ENCODE measurements at places on chromosomes 2 and 18.
A peak's percentile ranks its signal among the peaks of the same experiment; 100 is the strongest.

GRCh38 chr2:133818661-133819060, 250.4 kb upstream of the NCKAP5 start:
- no peak for DNase-seq

DNA sequence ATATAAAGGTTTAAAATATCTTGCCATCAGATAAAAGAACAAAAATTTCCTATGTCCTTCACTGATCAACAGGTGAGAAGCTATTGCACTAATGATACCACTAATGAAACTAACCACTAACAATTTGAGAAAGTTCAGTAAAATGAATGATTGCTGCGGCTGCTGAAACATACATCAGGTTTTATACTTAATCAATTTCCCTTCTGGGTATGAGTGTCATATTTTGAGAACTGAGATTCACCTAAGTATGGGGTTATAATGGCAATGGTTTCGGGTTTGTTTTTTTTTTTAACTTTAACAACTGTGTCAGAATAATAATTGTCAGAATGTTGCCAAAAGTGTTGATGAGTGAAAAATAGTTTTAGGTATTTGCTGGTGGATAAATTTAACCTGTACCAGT, 151.3 kb upstream of the SLC39A10 start:
- no peak for DNase-seq

DNA sequence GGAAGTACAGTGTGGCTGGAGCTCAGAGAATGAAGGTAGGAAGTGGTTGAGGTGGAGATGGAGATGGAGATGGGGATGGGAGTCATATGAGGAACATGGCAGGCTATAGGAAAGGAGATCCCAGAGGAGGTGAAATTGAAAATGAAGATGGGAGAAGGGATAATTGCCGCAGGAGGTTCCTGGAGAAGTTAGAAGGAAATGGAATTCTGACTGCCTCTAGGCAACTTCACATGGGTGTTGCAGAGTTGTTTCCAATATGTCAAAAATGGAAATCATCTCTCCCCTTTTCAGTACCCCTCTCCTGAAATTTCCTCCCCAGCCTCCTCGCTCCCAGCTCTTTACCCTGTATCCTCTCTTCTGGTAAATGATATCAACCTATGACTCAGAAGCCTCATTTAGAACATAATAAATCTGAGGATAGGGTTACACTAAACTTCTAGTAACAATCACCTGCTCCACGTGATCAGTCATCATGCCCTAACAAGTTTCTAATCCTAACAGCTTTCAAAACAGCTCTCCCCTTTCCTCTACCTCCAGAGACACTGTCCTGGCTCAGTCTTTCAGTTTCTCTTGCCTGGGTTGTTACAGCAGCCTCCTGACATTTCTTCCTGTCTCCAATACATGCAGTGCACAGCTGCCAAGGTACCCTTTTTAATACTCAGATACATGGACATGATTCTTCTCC, 201.9 kb upstream of the RBMS1 start:
- no peak for DNase-seq

DNA sequence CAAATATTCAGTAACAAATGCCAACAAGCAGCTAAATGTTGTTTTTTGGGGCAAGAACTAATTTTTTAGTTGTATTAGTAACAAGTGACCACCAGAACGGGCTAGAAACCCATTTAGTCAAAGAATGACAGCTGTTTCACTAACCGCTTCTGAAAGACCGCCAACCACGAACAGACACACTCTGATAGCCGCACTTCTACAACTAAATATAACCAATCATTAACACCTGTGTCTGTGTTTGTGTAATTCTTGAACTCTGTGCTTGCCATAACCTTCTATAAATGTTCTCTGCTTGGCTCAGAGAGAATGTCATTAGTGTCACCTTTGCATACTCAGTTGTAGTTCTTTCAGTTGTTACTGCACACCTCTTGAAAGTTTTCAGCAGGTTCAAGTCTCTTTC, 526.3 kb upstream of the LRRTM1 start:
- DNase-seq: no peak

DNA sequence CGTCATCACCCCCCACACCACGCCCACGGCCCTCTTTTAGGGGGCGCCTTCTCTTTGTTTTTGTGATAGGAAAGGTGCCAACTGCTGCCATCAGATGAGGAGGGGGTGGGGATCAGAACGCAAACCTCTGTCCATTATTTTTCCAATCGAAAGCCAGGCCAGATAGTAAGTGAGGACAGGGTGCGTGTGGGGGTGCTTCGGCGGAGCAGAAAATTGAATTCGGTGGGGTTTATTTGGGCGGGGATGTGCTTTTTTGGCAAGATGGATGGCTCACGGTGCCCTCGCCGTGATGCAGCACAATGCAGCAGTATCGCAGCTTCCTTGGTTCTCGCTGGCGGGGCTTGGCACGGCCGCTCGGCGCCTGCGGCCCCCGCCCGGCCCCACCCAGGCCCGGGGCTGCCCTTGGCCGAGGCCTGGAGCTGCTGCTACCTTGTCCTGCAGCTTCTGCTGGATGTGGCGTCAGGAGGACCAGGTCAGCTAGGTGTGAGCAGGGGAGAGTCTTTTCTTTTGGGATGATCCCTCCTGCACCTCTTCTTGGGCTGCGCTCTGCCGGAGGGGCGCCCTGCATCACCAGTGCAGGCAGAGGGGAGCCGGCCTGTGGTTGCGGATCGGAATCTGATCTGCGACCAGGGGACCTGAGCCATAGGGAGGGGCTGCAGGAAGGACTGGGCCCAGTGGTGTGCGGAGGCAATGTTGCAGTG, 1.3 kb downstream of the SPTBN1 start:
- peak; percentile 59 for DNase-seq

DNA sequence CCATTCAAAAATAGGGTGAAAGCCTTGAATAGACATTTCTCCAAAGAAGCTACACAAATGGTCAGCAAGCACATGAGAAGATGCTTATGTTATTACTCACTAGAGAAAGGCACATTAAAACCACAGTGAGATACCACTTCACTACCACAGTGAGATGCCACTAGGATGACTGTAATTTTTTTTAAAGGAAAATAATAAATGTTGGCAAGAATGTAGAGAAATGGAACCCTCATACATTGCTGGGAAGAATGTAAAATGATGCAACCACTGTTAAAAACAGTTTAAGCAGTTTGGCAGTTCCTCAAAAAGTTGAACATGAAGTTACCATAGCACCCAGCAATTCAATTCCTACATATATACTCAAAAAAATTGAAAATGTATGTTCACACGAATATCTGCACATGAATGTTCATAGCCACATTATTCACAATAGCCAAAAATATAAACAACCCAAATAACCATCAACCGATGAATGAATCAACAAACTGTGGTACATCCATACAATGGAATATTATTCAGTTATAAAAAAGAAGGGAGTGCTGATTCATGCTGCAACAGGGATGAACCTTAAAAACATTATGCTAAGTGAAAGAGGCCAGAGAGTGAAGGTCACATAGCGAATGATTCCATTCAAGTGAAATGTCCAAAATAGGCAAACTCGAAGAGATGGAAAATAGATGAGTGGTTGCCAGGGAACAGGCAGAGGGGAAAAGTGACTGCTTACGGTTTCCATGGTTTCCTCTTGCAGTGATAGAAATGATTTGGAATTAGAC, 156.2 kb upstream of the NDUFV2 start:
- no peak for DNase-seq

GRCh38 chr2:85419009-85419675, 628 bp downstream of the SH2D6 start:
- DNase-seq: no peak

DNA sequence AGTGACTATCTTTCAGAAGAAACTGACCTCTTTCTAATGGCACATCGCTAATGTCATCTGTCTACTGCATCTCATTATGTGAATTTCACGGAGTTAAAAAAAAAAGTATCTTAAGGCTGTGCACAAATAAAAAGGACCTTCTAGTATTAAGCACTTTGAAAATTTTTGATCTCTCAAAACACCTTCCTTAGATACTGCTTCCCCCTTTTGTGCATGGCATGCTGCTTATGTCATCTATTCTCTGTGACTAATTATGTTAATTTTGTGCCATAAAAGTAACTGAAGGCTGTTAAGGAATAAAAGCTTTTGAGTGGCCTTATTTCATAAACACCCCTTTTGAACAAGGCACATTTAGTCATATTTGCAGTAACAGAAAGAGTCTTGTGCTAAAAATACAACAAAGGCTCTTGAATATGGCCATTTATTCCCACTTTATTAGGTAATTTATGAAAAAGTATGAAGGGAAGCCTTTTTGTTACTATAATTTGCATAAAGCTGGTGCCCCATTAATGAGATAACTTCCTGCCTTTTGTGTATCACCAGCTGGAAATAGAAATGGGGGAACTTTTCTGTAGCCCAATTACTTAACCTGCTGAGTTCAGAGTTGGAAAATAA, 1412.0 kb upstream of the ZEB2 start:
- DNase-seq: no peak

DNA sequence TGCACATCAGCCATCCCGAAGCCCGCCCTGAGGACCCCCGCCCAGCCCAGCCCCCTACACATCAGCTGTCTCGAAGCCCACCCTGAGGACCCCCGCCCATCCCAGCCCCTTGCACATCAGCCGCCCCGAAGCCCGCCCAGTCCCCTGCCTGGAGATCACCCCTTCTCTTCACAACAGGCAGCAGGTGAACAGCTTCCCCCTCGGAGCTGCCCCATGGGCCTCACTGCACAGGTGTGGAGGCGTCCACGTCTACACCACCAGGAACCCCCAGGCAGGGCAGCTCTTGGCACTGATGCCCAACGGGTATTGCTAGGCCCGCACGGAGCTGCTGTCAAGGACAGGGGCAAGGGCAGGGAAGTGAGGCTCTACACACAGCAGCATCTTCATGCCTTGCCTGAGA, 137.6 kb downstream of the HDAC4 start:
- DNase-seq: no peak

GRCh38 chr2:156436497-156437085, 412 bp downstream of the GPD2 start:
- no peak for DNase-seq

GRCh38 chr2:232315049-232315922, 63.3 kb upstream of the ALPP start:
- DNase-seq: peak; percentile 88

DNA sequence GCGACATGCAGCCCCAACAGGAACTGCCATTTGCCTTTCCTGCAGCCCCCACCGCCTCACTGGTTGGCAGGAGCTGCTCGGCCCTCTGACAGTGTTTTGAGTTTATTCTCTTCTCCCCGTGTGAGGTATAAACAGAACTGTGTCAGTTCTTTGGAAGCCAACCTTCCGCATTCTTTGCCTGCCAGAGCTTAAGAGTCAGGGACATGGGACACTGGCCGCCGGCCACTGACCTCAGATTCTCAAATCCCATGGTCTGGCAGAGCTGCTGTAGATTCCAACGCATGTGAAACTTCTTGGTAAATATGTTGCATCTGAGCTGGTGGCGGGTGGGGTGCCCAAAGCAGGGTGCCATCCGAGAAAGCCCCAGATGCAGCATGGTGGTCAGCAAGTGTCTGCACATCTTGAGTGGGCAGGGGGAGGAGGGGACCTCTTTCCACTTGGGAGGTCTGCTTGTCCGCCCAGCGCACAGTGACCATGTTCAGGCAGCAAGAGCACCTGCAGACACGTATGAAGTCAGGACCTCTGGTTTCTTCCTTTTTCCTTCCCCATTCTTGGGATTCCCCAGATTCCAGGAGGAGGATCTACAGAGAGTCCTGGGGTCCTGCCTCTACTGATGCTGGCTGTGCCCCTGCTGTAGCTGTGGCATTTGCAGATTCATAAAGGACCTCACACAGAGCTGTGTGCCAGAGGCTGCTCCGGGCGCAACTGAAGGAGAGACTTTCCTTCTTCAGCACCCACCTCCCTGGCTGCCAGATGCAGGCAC, 23.8 kb downstream of the ASB18 start:
- peak; percentile 68 for DNase-seq

GRCh38 chr18:36931106-36931505, 102.2 kb downstream of the KIAA1328 start:
- no peak for DNase-seq

GRCh38 chr2:1766851-1767811, 22.8 kb upstream of the PXDN start:
- DNase-seq: no peak

DNA sequence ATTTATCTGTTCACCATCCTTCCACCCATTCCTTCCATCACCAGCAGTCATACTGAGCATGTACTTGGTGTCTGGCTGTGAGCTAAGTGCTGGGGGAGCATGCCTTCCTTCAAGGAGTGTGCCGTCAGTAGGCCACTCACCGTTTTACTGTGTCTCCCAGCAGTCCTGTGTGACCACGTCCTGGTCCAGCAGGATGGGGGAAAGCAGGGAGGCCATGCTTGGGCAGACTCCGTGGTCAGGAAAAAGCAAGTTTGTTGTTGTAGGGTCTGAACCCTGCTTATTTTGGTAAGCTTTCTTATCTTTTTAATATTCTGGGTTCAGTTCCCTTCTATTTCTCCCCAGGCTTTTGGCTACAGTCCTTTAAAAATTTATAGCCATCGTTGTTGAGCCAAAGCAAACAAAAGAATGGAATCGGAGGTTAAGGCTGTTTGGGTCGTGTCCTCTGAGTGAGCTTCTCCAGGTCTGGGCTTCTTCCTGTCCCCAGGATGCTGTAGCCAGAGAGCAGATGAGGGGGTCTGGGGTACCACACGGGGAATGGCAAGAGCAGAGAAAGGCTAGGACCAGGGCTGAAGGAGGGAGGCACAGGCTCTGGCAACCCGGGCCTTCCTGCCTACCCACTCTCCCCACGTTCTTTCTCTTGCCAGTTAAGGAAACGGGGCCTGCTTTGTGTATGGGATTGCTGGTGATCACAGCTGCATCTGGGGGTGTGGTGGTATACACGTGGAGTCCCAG, 13.5 kb downstream of the SLC30A3 start:
- DNase-seq: no peak

GRCh38 chr2:26605195-26605998, 35.8 kb downstream of the CIB4 start:
- DNase-seq: peak; percentile 16

GRCh38 chr2:231113489-231113888, 11.4 kb downstream of the HTR2B start:
- DNase-seq: no peak

DNA sequence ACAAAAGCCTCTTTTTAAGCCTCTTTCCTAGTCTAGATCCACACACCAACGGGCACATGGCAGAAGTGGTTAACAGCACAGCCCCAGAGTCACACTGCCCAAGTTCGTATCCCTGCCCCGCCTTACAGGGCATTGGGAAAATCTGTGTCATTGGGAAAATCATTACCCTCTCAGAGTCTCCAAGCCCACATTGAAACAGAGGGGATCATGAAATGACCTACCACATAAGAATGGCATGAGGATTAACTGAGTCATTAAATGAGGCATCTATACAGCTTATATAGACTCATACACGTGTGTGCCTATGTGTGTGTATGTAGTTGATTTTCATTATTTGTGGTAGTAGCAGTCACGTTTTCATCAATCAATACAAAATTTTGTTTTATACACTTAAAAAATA, 469.0 kb upstream of the POU3F3 start:
- no peak for DNase-seq

Measured in MG63 (cell line).